B cell (primary cell): ENCODE measurements at places on chromosomes 11 and 22.

DNA sequence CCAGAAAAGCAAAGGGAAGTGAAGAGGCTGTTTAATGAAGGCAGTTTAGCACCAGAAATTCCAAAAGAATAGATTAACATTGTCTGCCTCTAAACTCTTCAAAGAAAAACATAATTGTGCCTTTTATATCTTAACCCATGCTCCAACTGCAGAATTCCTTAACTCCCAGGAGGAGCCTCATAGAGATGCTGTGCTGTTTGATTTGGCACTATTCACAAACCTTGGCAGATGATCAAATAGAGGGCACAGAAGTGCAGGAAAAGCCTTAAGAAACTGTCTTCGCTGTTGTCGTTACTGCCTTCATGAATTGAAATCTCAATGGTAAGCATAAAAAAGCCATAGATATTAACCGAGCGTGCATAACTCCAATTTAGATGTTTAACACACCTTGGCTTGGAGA is 124.1 kb upstream of the MPPED2 start:
- H3K36me3 ChIP-seq = no peaks in the 10 kb centered on the region
- no peak overlapping the region for H3K27ac ChIP-seq
- no peaks in the 10 kb centered on the region for H3K27me3 ChIP-seq
- H3K4me1 ChIP-seq = no peaks in the 10 kb centered on the region

DNA sequence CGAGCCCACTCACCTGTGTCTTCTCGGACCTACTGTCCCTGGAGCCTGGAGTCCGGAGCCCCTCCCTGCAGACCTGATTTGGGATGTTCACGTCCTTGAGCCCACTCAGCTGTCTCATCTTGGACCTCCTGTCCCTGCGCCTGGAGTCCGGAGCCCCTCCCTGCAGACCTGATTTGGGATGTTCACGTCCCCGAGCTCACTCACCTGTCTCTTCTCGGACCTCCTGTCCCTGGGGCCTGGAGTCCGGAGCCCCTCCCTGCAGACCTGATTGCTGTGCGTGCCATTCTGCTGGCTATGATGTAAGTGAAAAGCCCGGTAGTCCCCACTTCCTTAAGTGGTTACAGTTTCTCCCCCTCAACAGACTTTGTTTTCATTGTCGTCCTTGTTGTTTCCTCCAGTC is 867.1 kb downstream of the BRD1 start:
- no peaks in the 10 kb centered on the region for H3K4me1 ChIP-seq
- DNase-seq = no peak
- no peaks in the 10 kb centered on the region for H3K36me3 ChIP-seq
- no peak overlapping the region for H3K4me3 ChIP-seq
- no peak overlapping the region for H3K27ac ChIP-seq
- no peaks in the 10 kb centered on the region for H3K27me3 ChIP-seq

DNA sequence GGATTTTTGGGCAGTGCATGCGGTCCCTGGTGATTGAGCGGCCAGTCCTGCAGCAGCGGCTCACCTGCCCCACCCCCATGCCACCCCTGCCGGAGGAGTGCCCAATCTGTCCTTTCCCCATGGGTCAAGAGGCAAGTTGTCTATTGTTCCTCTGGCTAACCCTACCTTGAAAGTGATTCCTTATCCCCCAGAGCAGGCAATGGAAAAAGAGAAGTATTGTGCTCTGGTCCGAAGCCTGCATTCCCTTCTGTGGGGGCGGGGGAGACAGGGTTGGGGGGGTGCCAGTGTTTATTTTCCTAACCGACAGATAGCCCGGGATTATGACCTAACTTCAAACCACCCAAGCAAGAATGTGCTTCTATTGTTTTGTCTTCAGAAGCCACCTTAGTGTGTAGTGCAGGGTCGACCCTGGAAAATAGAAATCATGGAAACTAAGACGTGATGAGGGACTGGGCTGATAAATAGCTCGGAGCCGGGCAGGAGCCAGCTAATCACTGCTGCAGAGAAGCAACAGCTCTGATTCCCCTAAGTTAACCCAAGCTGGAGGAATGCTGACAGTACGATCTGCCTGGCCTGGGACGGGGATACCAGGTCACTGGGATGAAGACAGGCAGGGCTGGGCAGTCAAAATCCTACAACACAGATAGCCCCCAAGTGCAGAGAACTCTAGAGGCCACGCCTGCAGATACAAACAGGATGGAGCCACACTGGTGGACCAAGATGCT is 38.7 kb upstream of the ATXN10 start:
- DNase-seq = no peak
- H3K27me3 ChIP-seq = peaks cover 30% of the 10 kb centered on the region
- H3K4me1 ChIP-seq = no peaks in the 10 kb centered on the region
- no peaks in the 10 kb centered on the region for H3K36me3 ChIP-seq
- no peak overlapping the region for H3K27ac ChIP-seq

DNA sequence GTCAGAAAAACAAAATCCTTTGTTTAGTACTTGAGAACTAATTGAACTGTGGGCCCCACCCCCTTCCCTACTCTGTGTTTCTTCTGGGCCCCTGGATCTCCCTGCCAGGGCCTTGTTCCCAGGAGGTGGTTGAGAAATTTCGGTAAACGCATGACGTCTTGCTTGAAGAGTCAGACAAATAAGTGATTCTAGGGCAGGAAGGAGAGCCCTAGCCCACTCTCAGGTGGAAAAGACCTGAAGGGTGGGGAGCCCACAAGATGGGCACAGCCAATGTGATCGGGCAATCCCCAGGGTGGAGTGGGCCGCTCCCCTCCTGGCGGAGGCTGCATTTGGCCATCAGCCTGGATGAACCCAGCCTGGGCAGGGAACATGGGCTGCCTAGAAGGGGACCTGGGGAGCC is 16.8 kb upstream of the P2RY2 start:
- no peak for DNase-seq
- H3K36me3 ChIP-seq = no peaks in the 10 kb centered on the region
- no peak overlapping the region for H3K27ac ChIP-seq
- no peaks in the 10 kb centered on the region for H3K27me3 ChIP-seq

DNA sequence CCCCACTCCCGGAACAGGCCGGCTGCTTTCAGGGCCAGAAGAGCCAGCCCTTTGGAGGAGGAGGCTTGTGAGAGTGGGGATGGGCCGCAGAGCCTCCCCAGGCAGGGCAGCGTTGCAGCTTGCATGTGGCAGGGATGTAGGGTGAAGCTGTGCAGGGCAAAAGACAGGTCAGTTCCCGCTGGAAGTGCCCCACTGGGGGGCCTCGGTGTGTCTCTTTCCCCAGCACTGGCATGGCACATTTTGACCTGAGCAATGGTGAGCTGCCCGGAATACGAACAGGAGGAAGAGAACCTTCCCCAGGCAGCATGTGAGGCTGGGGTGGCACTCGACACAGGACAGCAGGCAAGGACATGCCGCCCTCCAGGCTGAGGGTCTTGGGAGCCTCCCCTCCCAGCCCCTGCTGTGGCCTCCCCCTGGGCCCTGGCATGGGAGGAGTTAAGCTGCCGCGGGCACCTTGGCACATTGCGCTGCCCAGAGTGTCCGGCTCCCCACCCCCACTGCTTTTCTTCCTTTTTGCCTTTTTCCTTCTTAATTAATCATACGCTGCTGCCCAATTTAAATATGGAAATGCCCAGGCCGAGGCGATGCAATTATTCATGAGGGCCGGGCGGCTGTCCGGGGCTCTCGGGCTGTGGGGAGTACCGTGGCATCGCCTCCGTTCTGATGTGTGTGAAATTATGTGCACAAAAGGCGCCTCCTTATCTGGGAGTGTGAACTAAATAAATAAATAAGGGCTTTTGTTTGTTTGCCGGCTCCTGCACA is 76.0 kb upstream of the WNT7B start:
- peak overlapping the region; percentile 76 for H3K27ac ChIP-seq
- H3K4me3 ChIP-seq = peak overlapping the region; percentile 77
- H3K36me3 ChIP-seq = no peaks in the 10 kb centered on the region

DNA sequence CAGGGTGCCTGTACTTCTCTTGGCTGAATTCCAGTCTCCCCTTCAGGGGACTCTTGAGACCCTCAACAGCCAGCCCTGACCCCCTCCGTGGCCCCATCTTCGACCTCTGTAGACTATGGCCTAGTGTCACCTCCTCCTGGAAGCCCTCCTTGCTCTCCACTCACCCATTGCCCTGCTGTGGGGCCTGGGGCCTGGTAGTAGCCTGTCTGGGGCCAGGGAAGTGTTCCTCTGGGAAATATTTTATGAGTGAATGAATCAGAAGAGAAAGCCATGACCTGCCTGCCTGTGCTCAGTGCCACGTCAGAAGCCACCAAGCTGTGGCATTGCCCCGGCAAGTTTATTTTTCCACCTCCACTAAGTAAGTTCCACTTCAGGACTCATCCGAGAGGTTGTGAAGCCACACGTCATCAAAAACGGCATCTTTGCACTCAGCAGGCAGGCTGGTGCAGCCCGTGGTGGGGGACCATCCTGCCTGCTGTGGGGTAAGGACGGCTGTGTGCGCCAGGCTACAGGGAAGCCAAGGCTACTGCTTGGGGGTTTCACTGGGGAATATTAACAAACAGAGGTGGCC is 59.6 kb upstream of the PPARA start:
- no peak overlapping the region for H3K4me3 ChIP-seq
- no peak for DNase-seq
- H3K27me3 ChIP-seq = no peaks in the 10 kb centered on the region
- H3K36me3 ChIP-seq = no peaks in the 10 kb centered on the region

GRCh38 chr11:20387261-20388095 is at the start of gene PRMT3:
PRMT3 (plus strand) TSS chr11:20387716; CDS start chr11:20387747, 31 bp downstream.
- H3K36me3 ChIP-seq = peaks cover 2% of the 10 kb centered on the region
- peak within 1 kb of the TSS; percentile 82 for H3K27ac ChIP-seq
- H3K27me3 ChIP-seq = no peaks in the 10 kb centered on the region
- H3K4me3 ChIP-seq = peak within 1 kb of the TSS; percentile 95
- DNase-seq = peak; percentile 99
